Fibroblast of skin of scalp (primary cell): ENCODE measurements at places on chromosomes 2 and 18.

GRCh38 chr2:99325384-99325783 lies 10.7 kb downstream of the TXNDC9 start:
- no peak for DNase-seq

GRCh38 chr2:82128051-82128450 lies 1823.5 kb upstream of the LRRTM1 start:
- no peak for DNase-seq

DNA sequence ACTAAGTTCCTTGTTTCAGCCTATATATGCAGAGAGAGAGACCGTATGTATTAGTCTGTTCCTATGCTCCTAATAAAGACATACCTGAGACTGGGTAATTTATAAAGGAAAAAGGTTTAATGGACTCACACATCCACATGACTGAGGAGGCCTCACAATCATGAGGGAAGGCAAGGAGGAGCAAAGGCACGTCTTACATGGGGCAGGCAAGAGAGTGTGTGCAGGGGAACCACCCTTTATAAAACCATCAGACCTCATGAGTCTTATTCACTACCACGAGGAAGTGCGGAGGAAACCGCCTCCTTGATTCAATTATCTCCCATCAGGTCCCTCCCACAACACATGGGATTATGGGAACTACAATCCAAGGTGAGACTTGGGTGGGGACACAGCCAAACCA lies 73.8 kb downstream of the TMEM18 start:
- no peak for DNase-seq

- DNase-seq, result no peak
Observed at GRCh38 chr2:64400105-64400728, 53.7 kb upstream of the LGALSL start.

DNA sequence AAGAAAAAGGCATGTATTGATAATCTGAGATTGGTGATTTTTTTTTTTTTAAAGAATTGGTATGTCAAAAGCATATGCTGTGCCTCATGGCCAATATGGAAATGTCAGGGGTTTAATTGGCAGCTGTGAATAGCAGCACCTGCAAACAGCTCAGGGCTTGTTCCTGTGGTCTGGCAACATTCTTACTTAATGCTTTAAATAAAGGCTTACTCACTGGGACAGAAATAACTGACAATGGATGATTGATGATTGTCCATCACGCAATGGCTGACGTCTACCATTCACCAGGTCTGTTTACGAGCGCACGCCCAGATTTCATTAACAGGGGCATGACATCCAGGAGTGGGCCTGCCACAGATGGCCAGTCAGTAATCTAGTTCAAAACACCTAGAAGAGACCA lies 66.7 kb downstream of the ETAA1 start:
- no peak for DNase-seq

DNA sequence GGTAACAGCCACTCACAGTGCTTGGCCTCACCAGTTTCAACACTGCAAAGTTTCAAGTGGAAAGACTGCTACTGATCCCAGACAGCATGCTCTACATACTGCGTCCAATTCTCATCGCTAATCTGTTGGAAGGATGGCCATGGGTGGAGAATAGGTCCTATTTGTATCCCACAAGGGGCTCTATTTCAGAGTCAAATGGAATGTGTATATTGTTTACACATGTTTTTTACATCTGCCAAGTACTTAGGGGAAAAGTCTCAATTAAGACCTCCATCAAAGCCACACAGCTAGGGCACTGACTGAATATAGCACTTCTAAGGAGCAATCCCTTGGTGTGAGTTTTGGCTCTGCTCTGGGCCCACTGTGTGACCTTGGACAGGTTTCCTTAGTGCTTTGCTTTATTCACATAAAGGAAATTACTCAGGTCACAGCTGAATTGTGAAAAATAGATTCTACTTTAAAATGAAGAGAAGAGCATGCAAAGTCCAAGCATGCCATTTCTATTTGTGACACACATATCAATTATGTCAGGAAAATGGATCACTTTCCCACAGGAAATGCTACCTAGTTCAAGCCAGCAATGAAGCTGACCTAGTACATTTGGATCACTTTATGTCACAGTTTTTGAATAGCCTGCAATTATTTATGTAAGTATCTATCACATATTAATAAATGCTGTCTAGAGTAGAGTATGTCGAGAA lies 112.9 kb upstream of the STK17B start:
- peak; percentile 37 for DNase-seq

- DNase-seq, result peak; percentile 68
Observed at GRCh38 chr2:121810959-121811853, 55.8 kb downstream of the TSN start.

DNA sequence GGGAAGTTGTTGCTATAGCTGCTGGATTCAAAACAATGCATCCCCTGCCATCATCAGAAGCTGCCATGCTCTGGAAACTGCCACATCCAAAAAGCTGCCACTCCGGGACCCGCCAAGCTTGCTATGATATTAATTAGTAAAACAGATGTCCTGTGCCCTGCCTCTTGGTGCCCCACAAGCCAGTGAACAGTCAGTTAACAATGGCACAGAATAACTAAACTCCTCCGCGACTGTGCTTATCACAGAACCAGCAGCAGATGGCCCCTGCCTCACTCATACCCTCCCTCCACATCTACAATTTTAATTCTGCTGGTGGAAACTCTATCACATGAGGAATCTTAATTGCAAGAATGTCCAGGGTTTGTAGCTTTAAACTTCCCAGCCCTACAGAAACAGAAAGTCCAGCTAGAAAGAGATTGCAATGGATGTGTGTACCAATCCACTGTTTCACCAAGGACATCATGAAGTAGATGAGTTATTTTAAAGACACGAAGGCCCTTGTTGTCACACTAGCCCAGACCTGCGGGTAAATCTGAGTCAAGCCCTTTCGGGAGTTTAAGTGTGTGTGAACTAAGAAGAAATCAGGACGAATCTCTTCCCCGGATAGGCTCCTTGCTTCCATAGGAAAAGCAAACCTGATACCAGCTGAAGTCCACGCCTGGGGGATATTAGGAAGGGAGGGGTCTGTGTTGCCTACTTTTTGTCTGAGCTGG lies 7.4 kb upstream of the ACYP2 start:
- DNase-seq, result no peak

DNA sequence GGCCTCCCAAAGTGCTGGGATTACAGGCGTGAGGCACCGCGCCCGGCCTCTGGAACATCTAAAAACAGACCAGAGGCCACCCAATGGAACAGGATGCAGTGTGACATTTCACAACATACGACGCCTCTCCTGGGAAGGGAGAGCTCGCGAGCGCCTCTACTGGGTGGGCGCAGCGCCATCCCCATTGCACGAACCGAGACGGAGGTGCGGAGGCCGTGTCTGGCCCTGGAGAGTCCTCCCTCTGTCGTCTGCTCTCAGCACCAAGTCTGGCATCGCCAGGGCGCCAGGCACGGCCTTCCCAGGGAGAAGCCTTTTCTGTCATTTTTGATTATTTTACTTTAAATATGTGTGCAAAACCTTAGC lies 9.4 kb upstream of the GBX2 start:
- peak; percentile 72 for DNase-seq

DNA sequence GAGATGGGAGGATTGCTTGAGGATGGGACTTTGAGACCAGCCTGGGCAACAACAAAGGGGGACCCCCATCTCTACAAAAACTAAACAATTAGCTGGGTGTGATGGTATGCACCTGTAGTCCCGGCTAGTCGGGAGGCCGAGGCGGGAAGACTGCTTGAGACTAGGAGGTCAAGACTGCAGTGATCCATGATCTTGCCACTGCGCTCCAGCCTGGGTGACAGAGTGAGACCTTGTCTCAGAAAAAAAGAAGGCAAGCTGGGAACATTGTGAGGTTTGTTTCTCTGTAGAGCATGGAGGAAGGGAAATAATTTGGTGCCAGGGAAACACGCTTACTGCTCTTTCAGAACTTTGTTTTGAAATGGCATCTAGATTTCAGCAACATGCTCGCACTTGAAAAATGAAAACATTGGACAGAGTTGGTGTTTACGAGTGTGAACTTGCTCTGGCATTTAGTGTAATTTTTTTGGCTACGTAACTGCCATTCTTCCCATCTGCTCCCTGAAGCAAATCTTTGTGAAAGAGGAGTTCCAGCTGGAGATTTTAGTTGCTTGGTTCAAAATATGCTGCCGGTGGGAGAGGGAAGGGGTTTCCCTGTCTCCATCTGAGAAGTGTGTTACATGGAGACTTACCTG lies 125.6 kb upstream of the DLX2 start:
- no peak for DNase-seq

DNA sequence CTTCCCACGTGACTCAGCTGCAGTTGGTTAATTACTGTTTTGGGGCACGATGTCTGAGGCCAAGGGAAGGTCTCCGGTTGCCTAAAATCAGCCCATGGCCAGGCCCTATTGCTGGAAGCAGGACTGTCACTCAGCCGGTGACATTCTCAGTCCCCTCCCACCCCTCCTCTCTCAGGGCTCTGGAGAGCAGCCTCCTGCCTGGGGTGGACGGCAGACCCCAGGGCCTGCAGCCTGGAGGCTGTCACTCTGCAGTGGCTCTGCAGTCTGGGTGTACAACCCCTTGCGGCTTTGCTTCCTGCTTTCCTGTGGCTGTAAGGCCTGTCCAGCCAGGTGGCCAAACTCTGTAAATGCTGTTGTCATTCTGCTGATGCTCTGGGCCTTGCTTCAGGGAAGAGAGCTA lies 32.8 kb downstream of the ZBTB7C start:
- DNase-seq, result no peak

GRCh38 chr2:186515376-186515775 lies 29.3 kb downstream of the ZC3H15 start:
- DNase-seq, result no peak

GRCh38 chr2:116499389-116499788 lies 1315.1 kb upstream of the DDX18 start:
- DNase-seq, result no peak

DNA sequence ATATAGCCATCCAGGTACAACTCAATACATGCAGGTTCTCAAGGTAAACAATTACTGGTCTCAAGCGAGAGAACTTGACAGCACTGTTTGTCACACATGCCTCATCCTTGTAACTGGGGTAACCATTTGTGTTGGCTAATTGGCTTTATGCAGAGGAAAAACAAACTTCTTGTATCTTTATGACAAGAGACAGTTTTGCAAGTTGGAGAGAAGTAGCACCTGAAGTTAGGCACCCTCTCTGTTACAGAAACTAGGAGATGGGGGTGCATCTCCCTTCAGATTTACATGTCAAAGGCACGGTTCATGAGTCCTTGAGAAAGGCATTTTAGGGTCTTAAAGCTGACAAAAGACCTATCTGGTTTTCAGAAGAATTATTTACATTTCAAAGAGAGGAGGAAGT lies 241.7 kb downstream of the CD226 start:
- no peak for DNase-seq

GRCh38 chr2:230541934-230542380 lies 126.0 kb downstream of the SP100 start:
- no peak for DNase-seq

DNA sequence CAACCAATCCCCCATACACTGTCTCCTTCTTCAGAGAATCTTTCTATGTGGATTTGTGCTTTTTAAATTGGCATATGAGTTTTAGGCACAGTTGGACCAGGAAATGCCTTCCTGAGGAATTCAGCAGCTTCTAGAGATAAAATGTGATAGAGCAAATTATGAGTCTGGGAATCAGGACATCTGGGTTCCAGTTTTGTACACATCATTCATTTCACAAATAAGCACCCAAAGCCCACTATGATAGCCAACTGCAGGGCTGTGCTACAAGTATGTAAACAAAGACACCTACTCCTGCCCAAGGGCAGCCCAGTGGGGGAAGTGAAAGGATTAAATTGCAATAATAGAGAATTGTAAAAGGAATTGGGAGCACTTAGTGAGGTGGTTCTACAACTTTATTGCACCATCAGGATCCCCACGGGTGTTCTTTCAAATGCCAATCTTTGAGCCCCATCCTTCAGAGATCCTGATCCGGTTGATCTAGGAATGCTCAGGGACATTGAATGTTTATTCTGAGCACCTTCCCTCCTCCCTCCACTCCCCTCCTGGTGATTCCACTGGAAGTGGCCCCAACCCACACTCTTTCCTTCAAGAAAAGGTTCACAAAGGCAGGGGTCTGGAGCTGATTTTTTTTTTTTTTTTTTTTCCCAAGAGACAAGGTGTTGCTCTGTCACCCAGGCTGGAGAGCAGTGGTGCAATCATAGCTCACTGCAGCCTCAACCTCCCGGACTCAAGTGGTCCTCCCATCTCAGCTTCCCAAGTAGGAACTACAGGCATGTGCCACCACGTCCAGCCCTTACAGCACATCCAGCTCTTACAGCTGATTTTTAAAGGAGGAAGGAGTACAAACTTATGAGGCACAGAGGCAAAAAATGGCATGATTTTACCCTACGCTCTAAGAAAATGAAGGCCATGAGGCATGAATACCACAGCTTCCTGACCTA lies 11.1 kb upstream of the KCMF1 start:
- DNase-seq, result no peak

GRCh38 chr2:235116885-235117492 lies 165.2 kb downstream of the SH3BP4 start:
- peak; percentile 58 for DNase-seq

- no peak for DNase-seq
Observed at GRCh38 chr2:20175267-20175666, 49.7 kb downstream of the SDC1 start.

DNA sequence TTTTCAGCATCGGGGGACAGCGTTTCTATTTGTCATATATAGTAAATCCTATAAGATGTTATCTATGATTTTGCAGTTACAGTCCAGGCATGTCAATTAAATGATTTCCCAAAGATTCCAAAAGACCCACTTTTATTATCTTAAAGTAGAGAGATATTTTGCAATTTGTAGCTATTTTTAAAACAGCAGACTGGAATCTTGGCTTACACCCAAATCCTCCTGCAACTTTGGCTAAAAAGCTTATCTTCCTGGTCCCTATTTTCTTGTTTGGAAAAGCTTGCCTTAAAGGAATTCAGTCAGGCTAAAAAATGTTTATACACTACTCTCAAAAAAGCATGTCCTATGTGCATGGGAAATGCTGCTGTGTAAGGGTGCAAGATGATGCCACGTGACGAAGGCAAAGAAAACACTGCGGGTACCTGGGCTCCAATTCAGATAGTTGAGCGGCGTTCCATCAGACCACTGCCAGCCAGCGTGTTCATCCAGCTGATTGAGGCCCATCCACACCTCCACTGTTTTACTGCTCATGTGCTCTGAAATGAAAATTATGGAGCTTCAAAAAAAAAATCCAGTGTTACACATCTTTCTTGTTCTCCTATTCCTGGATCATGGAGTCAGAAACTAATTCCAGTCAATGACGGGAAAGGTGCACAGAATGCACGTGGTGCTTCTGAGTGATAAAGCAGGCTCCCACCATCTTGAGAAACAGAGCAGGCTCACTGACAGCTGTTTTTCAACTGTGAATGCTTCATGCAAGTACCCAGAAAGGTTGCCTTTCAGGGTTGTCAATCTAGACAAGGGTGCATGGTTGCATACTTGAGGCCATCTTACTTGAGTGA lies 33.8 kb downstream of the PLA2R1 start:
- peak; percentile 69 for DNase-seq

DNA sequence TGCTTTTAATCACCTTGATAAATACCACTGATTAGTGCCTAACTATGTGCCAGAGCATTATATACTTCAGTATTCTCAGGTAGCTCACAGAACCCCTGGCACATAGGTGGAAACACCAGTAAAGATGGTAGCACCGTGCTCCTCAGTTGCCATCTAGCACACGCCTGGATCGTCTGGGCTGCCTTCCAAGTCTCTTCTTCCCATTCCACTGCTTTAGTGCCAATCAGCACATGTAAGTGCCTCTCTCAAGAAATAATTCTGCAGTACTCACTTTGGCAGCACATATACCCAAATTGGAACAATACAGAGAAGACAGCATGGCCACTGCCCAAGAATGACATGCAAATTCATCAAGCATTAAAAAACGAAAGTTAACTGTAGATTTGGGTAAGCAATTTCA lies 13.0 kb downstream of the POLR2D start:
- DNase-seq, result no peak

GRCh38 chr2:212408524-212408923 lies 130.1 kb downstream of the ERBB4 start:
- DNase-seq, result no peak

GRCh38 chr2:69163109-69163508 lies 150.1 kb downstream of the ANTXR1 start:
- peak; percentile 89 for DNase-seq
